Stomach (tissue), 19 donors: ENCODE measurements at places on chromosomes 3 and 15. TPM values are rescaled to one million over a fixed set of nuclear protein-coding genes. Genes with fewer than 3 reads are reported as not detected.

The TNNC1 gene
- total RNA-seq: not detected

GRCh38 chr3:119160361-119160760, 13.0 kb upstream of the UPK1B start:
- no peak for DNase-seq

The MESP2 gene
- not detected for total RNA-seq

The TMEM207 gene
- not detected for total RNA-seq

The AADAC gene
- total RNA-seq: not detected

DNA sequence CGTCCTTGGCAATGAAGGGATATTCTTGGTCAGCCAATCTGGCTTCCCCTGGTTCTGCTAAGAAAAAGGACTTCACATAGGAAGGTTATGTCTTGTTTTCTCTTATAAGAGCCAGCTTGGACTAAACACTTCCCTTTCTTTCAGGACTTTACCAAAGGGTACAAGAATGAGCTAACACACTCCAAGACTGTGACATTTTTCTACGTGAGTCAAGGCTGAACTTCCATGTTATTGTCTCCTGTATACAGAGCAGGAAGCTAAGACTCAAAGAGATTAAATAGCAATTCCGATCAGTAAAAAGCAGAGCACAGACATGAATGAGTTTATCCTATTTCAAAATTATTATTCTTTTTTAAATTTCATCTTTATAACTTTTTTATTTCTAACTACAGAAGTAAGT, 63.3 kb upstream of the STT3B start:
- no peak for DNase-seq

The NR2E3 gene
- total RNA-seq: 0.37 TPM

The CACNA1D gene
- total RNA-seq: 20.4 TPM

The SOX2 gene
- 4.1 TPM for total RNA-seq

- DNase-seq: no peak
Measured at GRCh38 chr15:79329171-79329611, 18.3 kb downstream of the TMED3 start.

The REC114 gene
- not detected for total RNA-seq

- no peak for DNase-seq
Measured at GRCh38 chr15:79724804-79725203, 172.0 kb downstream of the MTHFS start.

- DNase-seq: peak; percentile 38
Measured at GRCh38 chr3:71087143-71088018, 496.1 kb downstream of the FOXP1 start.

GRCh38 chr3:33125840-33126239, 12.0 kb downstream of the CRTAP start:
- no peak for DNase-seq

GRCh38 chr15:57656434-57656833, 50.1 kb upstream of the POLR2M start:
- DNase-seq: no peak

DNA sequence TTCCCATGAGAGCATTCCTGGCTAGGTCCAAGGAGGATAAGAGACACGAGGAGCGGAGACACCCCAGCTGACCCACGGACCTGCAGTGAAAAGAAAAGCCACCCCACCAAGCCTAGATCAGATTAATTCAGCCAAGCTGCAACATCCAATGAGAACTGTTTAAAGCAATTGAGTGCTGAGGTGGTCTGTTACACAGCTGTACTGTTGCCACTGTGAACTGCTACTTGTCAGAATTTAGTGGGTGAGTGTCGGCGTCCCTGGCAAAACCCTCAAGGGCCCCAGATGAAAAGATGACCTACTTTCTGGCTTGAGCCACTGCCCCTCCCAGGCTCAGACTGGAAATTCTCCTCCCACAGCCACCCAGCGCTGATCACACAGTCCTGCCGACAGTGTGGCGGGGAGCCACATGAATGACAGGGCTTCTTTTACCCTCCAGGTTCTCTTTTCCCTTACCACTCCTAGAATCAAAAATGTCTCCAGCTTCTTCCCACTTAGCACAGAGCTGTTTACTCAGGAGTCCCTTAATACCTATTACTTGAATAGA, 26.4 kb upstream of the KBTBD12 start:
- no peak for DNase-seq

The GOLGA6A gene
- not detected for total RNA-seq

GRCh38 chr3:183980403-183980802, 37.3 kb downstream of the ABCC5 start:
- DNase-seq: peak; percentile 45
